Cortex of kidney (tissue), 1 donor: ENCODE measurements at places on chromosomes 4 and X.

DNA sequence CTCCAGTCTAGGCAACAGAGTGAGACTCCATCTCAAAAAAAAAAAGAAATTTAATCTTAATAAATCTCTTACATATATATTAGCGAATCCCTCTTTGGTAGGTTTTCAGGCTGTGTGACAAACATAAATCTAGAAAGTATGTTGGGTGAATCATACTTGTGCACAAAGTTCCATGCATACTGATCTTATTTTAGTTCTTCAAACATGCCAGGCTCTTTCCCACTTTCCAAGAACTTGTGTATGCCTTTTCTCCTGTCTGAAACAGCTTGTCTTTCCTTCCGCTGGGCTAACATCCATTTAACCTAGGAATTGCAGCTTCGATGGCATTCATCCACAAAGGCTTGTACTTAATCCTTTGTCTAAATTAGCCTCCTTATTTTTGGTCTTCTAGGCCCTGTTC is 156.6 kb upstream of the CASK start:
- no peak for DNase-seq

GRCh38 chrX:105120463-105120862 is 100.0 kb downstream of the TEX13A start:
- DNase-seq = no peak

DNA sequence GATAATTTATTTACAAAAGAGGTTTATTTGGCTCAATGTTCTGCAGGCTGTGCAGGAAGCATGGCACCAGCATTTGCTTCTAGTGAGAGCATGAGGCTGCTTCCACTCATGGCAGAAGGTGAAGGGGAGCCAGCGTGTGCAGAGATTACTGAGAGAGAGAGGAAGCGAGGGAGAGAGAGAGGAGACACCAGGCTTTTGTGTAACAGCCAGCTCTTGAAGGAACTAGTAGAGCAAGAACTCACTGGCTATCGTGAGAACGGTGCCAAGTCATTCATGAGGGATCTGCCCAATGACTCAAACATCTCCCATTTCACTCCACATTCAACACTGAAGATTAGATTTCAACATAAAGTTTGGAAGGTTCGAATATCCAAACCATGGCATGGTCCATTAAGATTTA is 12.7 kb downstream of the GUCY1A1 start:
- DNase-seq = no peak

DNA sequence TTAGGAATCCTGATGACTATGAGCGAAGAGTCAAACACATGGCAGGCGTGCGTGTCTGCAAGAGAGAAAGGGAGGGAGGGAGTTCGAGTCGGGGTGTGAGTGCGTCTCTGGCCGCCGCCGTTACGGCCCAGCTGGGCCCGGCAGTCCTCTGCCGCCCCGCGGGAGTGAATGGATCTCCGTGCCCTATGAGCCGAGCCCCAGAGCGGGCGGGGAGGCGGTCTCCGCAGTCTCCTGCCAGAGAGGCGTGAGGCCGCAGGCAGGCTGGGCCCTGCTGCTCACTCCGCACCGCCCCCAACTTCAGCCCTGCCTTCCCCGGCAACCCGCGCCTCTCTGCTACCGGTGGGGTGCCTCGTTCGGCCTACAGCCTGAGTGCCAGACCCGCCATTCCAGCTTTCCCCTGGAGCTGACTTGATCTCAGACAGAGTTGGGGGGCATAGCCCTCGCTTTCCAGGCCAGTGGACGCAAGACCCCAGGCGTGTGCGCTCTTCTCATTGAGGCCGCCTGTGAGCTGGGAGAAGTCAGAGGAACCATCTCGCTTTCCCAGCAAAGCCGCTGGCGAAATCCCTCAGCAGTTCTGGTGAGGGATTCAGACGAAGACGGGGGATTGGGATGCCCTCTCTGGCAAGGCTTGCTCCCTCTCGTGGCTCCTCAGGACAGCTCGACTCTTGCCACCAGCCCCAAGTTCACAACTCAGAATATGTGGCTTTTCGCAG is 1.4 kb downstream of the SLC16A2 start:
- no peak for DNase-seq

GRCh38 chr4:119643306-119644042 is 14.9 kb upstream of the PDE5A start:
- no peak for DNase-seq

DNA sequence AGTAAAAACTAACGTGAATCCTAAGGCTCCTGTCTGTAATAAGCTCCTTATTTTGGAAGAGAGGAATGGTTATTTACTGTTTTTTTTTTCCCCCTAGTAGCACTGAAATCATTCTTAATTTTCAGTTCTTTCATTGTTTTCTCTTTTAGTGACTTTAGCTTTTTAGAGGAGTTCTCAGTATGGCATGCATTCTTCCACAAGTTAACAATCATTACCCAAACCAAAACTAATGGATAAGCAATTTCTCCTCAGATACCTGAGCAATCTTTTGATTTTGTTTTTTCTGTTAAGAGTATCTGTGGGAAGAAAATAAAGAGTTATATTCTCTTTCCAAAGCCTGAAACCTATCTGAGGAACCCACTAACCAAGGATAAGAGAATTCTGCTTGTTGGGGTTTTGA is 16.7 kb upstream of the PPA2 start:
- DNase-seq = no peak

DNA sequence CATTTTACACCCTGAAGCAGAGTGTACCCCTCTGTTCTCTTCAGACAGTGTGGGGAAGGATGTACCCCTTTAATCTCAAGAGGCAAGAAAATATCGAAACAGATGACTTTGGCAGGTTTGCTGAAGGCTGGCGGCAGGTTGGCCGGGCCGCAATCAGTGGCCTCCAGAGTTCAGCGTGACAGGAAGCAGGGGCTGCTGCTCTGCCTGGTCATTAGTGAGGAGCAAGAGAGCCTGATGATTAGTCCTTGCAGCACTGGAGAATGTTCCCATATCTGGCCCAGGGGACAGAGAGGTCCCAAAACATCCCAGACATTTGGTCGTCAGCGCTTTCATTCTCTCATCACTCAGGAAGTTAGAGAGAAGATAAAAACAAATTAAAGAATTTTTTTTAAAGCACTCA is 352.8 kb downstream of the SPRY1 start:
- no peak for DNase-seq

GRCh38 chr4:81690871-81691270 is 219.2 kb upstream of the RASGEF1B start:
- DNase-seq = no peak

DNA sequence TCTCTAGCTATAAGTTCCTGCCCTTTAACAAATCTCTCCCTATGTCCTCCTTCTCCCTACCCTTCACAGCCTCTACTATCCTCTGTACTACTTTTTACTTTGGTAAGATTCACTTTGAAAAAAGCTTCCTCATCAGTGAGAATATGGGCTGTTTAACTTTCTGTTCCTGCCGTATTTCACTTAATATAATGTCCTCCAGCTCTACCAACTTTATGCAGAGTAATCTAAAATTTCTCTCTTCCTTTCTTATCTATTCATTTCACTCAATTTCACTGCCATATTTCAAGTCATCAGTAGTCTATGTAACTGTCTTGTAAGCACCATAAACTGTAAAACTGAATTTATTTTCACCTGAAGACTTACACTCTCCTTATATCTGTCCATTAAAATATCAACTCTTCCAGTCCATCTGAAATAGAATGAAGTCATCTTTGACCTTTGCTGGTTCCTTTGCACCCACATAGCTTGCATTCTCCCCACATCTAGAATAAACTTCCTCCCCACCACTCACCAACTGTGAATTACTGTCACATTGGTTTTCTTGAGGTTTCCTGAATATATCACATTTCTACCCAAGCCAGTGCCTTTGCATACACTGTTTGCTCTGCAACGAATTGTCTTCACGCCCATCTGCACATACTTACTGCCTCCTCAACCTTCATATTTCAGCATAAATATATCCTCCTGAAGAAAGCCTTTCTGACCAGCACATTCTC is 54.6 kb downstream of the ARAP2 start:
- DNase-seq = no peak

GRCh38 chrX:95907081-95907480 is 777.6 kb upstream of the DIAPH2 start:
- DNase-seq = no peak

DNA sequence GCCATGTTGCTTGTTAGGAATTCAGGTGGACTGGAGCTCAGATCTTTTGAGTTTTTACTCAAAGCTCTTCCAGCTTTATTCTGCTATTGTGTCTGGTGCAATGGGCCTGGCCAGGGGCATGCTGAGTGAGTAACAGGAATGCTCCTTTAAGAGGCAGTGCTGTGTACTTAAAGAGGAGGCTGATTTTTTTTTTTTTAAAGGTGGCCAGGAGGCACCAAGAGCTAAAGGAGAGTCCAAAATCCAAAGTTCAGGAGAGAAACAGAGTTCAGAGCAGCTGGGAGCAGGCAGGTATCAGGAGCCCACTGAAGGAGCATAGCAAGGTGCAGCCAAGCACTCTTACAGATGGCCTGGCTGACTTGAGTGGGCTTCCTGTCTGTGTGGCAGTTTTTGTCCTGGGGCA is 178.7 kb downstream of the FMR1NB start:
- no peak for DNase-seq

GRCh38 chr4:24743206-24743605 is 52.2 kb upstream of the SOD3 start:
- DNase-seq = no peak

DNA sequence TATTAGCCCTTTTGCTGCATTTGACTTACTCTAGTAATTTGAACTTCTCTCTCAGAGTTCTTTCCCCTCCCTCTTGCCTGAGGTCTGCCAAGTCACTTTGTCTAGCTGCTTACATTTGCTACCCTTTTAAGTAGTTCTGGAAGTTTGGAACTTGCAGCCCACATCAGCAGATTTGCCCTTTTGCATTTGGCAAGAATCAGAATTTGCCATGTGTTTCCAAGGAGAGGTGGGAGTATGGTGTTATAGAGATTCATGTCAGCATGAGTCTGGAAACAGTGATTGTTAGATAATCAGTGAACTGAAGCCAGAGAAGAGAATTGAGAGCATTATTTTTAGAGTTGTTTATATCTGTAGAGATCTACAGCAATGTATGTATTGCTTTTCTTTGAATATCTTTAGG is 52.1 kb downstream of the KLHL34 start:
- DNase-seq = no peak

GRCh38 chr4:170248576-170248975 is 158.8 kb upstream of the AADAT start:
- no peak for DNase-seq

DNA sequence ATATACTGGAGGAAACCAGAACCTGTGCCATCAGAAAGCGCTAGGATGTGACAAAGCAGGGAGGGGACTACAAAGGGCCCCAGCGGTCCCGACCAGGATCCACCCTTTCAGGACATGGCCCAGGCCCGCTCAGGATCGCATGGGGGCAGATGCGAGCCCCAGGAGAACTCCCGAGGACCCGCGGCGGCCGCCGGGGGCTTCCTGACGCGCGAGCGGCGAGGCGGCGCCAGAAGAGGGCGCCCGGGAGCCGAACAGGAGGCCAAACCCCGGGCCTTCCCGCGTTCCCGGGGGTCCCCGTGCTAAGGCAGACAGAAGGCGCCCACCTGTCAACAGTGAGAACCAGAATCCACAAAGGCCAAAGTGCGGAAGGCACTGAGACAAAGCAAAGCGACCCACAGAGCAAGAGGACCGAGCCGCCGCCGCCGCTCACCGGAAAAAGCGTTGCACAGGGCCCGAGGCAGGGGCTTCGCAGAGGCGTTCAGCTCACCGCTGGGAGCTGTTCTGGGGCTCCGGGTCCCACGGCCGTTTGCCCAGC is 7.3 kb upstream of the OPN1LW start:
- no peak for DNase-seq

- no peak for DNase-seq
Measured at GRCh38 chr4:12519426-12519825, 964.7 kb downstream of the RAB28 start.

DNA sequence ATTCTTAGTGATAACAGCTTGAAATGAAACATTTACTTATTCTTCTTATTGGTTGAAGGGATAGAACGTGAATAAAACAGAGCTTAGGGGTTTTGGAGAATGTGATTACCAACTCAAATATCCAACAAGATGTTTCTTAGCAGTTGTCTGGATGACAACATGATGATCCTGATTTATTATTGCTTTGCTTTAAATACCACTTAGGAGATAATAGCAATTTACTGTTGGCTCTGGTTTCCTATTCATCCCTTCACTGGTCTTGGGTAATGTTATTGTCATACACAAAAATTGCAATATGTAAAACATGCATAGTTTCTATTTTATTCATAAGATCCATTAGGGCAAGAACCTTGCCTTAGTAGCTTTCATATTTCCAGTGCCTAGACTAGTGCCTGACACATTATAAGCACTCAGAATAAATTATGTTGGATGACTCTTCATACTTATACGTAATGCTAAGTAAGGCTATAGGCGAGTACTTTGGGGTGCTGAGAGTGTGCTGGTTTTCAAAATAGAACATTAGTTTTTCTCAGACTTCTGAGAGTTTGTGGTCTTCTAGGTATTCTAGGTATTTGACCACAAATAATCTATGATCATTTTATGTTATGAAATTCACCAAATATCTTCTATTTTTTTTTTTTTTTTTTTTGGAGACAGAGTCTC is 58.6 kb upstream of the PGRMC2 start:
- DNase-seq = no peak

DNA sequence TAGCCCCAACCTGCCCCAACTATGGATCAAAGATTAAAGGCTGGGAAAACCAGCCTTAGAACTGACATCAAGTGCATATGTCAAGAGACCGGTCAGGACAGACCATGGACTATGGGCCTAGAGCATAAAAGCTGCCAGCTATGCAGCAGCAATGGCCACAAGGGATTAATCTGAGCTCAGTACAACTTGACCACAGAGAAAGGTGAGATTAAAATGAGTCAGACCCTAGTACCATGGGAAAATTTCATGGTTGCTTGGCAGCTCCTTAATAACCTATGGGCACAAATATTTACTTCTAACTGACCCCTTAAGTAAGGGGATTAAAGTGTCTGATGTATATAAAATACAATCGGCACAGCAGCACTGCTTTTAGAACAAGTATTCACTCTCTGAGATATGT is 54.4 kb downstream of the CBR4 start:
- DNase-seq = no peak

- no peak for DNase-seq
Measured at GRCh38 chr4:10115271-10115796, 1.3 kb downstream of the WDR1 start.

- no peak for DNase-seq
Measured at GRCh38 chr4:73053076-73053475, 16.4 kb downstream of the COX18 start.

GRCh38 chrX:122512561-122513072 is 671.5 kb upstream of the GRIA3 start:
- no peak for DNase-seq

DNA sequence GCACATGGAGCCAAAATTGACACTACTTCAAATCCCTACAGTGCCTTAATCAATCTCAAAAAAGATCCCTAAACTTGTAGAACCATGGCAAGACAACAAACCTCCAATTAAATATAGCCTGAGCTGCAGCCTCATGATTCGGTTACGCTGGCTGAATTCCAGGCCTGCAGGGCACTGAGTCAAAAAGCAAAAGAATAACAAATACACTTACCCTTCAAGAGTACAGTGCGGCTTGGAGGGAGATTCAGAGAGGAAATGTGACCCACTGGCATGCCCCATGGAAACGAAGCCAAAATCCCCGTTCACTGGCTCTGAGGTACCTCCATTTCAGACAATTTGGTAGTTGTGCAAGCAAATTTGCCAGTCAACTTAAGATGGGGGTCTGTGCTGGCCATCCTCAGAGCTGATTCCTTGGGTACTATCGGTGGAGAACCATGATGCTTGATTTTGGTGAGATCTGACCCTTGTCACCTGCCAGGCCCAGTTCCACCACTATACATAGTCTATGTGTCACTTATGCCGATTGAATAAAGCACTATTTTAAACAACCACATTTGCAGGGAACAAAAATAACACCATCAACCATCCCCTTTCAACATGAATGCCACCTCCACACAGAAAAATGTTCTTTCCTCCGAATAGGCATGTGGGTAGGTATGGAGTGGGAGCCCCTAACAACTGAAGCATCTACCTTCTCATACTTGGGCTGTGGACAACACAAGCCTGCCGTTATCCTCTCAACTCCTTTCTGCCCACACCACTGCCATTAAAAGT is 2.1 kb downstream of the C4orf54 start:
- no peak for DNase-seq
